ENCODE measurements at places on chromosomes 7 and 10. TPM values are rescaled to one million over a fixed set of nuclear protein-coding genes. Genes with fewer than 3 reads are reported as not detected.

AGAP9 gene
- total RNA-seq = 8.8 TPM

DNA sequence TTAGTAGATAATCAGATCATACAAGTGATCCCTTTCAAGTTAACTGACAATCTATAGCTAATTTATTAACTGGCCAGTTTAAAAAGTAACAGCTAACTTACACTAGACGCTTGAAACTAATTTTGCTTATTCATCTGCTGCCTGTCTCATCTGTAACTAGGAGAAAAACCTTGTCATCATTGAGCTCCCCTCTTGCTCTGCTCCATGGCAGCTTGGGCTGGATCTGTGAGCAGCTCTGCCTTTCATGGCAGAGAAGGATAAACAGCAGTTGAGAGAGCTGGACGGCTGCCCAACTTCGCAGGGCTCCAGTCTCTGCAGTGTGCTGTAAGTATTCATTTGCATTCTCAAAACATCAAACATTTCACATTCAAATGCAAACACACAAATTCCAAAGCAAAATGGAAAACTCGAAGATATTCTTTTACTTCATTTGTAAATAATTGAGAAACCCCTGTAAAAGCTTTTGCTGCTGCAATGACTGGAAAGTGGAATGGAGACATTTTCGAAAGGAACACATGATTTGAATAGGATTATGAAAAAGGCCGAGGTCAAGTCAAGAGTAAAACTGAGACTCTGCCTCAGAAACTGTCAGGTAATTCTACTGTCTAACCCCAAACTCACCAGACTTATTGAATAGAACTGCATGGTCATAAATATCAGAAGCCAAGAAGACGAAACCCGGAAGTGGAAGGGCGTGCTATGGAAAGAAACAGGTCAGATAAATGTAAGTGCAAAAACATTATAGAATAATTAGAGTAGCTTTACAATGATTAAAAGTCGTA lies 17.6 kb downstream of the SLC35B4 start:
- peaks cover 9% of the 10 kb centered on the region for H3K36me3 ChIP-seq
- no peak for DNase-seq
- H3K27me3 ChIP-seq = no peaks in the 10 kb centered on the region

KCNIP2 gene
- not detected for total RNA-seq

GRCh38 chr7:27453702-27454405 lies 208.8 kb downstream of the HIBADH start:
- H3K4me1 ChIP-seq = no peaks in the 10 kb centered on the region
- H3K4me3 ChIP-seq = no peak overlapping the region
- no peak overlapping the region for H3K27ac ChIP-seq
- DNase-seq = no peak
- no peaks in the 10 kb centered on the region for H3K36me3 ChIP-seq

POLR3A gene
- total RNA-seq = 8.3 TPM

DNA sequence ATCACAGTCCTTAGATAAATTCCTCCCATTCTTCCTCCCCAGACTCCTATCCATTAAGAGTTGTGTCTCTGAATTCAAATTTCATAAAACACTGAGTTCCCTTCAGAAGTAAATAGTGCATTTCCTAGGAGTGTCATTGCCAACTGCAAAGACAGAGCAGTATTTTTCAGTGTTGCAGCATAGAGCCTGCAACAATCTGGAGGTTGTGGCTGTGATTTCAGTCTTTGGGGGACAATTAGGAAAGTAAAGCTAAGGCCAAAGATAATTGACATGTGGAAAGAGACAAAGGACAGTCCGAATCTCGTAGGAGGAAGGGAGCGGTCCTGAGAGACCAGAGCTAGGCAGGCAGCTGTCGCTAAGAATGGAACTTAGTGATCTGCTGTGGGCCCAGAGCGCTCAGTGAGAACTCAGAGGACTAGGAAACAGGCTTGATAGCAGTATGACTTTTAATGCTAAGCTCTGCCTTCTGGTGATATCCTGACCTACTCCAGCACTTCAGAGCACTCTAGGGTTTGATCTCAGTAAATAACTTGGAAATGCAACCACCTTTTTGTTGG lies 46.2 kb downstream of the PRPF18 start:
- H3K36me3 ChIP-seq = peaks cover 4% of the 10 kb centered on the region
- no peak overlapping the region for H3K4me3 ChIP-seq
- DNase-seq = no peak

TRIM50 gene
- not detected for total RNA-seq

GRCh38 chr10:27568196-27569175 lies 64.4 kb downstream of the RAB18 start:
- H3K4me1 ChIP-seq = no peaks in the 10 kb centered on the region
- DNase-seq = no peak
- H3K36me3 ChIP-seq = no peaks in the 10 kb centered on the region
- H3K27ac ChIP-seq = no peak overlapping the region
- no peaks in the 10 kb centered on the region for H3K27me3 ChIP-seq

STYXL1 gene
- 35.2 TPM for total RNA-seq

All from esophagus squamous epithelium (tissue), 5 donors.